Left forelimb (tissue), 1 donor: ENCODE measurements at places on chromosomes 4 and X.

DNA sequence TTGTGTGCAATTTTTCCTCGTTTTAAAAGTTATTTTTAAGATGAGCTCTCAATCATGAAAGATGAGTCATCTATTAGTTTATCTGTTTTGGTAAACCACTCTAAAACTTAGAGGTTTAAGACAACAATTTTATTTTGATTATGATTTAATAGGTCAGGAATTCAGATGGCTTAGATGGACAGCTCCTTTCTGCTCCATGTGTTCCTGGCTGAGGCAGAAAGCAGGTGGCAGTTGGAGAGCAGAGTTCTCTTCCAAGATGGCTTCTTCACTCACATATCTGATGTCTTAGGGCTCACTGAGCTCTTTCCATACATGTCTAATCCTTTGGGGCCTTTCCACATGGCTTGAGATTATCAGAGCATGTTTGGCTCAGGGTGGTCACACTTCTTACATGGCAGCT lies 48.3 kb upstream of the GRPR start:
- no peak for DNase-seq

DNA sequence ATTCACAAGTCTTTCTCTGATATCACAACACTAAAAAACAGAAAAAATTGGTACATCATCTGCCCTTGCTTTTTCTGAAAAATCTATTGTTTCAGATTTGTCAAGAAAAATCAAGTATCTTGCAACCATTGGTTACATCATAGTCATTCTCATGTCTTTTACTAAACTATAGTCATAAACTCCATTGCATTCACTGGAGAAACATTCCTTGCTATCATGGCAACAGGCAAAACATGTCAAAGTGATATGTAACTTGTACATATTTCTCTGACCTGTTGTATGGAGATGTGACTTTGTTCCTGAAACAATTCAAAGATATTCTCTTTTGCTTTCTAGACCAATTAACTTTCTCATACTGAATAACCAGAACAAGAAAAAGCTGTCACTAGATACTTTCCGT lies 121.9 kb upstream of the ANK2 start:
- DNase-seq: no peak

DNA sequence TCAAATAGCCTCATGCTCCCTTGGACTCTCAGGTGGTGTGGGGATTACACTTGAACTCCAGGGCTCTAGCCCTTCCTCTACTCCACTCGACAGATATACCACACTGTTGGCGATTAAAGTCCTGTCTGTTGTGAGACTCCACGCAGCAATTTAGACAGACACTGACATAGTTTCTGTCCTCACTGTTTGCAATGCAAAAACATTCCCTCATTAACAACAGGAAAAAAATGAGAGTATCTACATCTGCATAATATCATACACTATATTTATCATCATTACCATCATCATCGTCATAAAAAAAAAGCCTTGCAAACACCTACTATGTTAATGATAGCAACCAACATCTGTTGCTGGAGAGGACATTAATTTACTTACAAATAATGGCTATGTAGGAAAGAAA lies 132.4 kb downstream of the RASL11B start:
- DNase-seq: no peak

DNA sequence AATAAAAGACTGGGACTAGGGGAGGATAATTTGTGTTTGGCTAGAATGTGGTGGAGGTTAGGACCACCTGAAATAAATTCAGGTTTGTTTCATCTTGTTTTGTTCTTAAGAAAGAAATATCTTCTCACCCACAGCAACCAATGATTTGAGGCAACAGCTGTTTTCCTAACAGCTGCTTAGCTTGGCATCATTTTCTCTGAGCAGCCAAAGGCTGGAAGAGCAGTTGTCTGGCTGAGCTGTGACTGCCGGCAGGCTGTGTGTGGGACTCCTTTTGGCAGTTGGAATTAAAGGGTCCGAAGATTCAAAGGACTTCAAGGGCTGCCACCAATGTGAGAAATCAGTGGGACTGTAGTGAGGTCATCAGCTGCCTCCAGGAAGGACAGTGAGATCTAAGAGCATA lies 5.0 kb downstream of the TRIM75 start:
- DNase-seq: no peak

DNA sequence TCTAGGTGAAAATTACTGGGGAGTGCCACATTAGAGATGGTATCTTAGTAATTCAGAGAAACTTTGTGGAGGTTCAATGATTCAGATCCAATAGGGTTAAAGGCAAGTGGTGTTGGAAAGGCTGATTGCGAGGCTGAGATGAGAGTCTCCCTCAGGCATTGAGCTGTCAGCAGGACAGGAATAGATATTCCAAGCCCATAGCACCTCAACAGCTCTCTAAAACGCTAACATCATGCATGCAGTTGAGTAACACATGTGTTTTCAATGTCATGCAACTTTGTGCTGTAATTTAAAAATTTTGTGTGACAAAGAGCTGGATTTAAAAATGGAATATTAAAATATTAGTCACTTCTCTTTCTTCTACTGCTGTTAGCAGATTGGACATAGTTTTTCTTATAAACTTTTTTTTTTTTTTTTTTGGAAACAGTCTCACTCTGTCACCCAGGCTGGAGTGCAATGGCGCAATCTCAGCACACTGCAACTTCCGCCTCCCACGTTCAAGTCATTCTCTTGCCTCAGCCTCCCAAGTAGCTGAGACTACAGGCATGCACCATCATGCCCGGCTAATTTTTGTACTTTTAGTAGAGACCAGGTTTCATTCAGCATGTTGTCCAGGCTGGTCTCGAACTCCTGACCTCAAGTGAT lies 173.5 kb upstream of the C1QTNF7 start:
- DNase-seq: no peak

DNA sequence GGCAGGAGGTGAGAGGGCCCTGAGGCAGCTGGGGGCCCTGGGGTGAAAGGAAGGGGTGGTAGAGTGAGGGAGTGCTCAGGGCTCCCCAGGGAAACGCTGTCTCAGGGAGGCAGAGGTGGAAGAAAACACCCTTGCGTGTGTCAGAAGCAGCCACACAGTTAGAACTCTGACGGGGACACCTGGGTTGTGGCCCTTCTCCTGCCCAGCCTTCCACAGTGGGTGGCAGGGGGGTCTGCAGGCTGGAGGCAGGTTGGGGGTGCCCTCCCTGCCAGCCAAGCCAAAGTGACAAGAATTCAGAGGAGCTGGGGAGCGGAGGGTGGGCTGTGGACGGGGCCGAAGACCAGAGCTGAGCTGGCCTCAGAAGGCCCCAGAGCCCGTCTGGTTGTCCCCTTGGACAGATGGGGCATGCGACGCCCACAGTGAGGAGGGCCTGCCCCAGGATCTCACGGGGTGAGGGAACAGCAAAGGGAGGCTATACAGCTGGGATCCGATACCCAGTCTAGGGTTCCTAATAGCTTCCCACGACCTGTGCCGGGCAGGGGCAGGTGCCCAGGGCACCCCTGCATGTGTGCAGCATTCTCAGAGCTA lies 105.2 kb upstream of the ADRA2C start:
- DNase-seq: no peak

GRCh38 chr4:156303708-156304107 lies 350.0 kb upstream of the CTSO start:
- DNase-seq: no peak

DNA sequence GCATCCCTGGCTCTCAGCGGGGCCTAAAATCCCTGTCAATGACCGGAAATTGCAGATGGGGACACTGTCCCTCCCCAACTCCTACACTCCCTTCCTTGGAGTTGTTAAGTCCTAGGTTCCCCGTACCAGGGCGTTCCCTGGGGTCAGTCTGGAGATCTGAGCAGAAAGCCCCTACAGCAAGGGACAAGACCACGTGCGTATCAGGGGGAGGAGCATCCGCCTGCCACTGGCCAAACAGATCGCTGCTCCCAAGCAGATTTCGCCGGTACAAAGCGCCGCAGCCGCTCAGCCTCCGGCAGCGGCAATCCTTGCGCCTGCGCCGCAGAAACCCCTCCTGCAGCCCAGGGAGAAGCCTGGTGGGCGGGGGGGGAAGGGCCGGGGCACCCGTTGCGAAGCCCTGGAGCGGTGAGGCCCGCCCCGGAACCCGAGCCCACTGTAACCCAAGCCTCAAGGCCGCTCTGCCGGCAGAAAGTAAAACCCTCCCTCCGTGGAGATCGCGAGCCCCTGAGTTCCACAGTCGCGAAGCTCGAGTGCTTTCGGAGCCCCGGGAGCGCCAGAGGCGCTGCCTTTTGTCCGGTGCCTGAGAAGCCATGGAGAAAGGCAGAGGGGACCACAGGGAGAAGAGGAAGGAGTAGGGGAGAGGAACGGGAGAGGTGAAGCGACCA lies 2.7 kb downstream of the CRMP1 start:
- no peak for DNase-seq

DNA sequence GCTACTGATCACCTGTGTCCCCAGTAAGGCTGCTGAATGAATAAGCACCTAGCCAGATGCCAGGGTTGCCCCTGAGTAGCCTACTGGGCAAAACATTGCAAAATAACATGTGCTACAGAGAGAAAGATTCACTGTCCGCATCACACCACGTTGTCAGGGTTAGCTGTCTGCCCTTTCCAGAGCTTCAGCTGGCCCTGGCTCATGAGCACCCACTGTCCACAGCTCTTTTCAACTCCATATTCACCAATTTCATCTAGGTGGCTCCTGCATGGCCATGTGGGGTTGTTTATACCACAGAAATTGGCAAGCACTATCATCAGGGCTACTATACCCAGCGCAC lies 227.7 kb upstream of the PSAPL1 start:
- no peak for DNase-seq
